Stimulated activated CD4-positive, alpha-beta T cell treated with anti-CD3 and anti-CD28 coated beads, Interleukin-2, amount 100 ng/mL, for 24 hours (primary cell): ENCODE measurements at places on chromosomes 2 and 18.

GRCh38 chr2:26523750-26524149 is 45.8 kb upstream of the OTOF start:
- no peak for DNase-seq

- DNase-seq: no peak
These were observed 230.5 kb downstream of the TTC32 start for GRCh38 chr2:19671311-19671710.

GRCh38 chr18:69774831-69775230 is 172.8 kb downstream of the CD226 start:
- no peak for DNase-seq

GRCh38 chr2:222423632-222424275 is 589 bp upstream of the SGPP2 start:
- peak; percentile 67 for DNase-seq

- no peak for DNase-seq
These were observed 100.9 kb downstream of the DPP10 start for GRCh38 chr2:114543236-114543766.

DNA sequence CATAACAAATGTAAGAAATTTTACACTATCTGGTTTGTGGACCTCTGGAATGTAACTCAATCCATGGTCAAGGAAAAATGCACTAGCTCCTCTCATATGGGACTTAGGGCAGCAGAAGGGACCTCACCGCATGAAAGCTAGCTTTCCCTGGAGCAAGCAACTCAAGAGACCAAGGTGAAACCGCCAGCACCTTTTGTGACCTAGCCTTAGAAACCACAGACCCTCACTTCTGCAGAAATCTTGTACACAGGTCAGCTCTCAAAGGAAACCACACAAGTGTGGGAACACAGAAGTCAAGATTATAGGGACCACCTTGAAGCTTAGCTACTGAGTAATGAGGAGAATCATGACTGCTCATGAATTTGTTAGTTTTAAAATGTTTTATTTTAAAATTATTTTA is 222.5 kb downstream of the DLGAP1 start:
- no peak for DNase-seq

GRCh38 chr2:207135801-207136457 is 29.8 kb downstream of the KLF7 start:
- no peak for DNase-seq

- DNase-seq: no peak
These were observed 15.6 kb downstream of the SCN1A start for GRCh38 chr2:166112193-166112605.

- no peak for DNase-seq
These were observed 186.8 kb downstream of the RDH14 start for GRCh38 chr2:18373664-18374063.

DNA sequence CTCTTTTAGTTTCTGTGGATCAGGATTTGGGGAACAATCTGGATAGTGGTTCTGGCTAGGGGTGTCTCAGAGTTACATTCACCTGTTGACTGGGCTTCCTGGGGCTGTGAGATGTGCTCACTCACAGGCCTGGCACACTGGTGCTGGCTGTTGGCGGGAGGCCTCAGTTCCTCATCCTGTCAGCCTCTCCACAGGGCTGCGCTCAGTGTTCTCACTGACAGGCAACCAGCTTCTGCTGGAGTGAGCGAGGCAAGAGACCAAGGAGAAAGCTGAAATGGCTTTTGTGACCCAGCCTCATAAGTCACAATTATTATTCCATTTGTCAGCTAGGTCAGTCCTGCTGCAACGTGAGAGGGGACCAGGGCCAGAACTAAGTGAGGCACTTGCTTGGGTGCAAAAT is 180.6 kb upstream of the GLI2 start:
- DNase-seq: no peak

GRCh38 chr2:29401994-29402393 is 286.8 kb downstream of the CLIP4 start:
- DNase-seq: no peak

GRCh38 chr2:119544075-119544938 is at the start of gene CFAP221:
Gene CFAP221 (plus strand): TSS chr2:119544449. CDS start chr2:119546132, 1,683 bp downstream.
- peak; percentile 52 for DNase-seq

- DNase-seq: no peak
These were observed 14.2 kb downstream of the INPP1 start for GRCh38 chr2:190357600-190357999.

GRCh38 chr2:98376996-98377395 is 30.7 kb downstream of the CNGA3 start:
- DNase-seq: no peak

GRCh38 chr2:6452702-6453481 is 412.8 kb downstream of the CMPK2 start:
- DNase-seq: no peak

DNA sequence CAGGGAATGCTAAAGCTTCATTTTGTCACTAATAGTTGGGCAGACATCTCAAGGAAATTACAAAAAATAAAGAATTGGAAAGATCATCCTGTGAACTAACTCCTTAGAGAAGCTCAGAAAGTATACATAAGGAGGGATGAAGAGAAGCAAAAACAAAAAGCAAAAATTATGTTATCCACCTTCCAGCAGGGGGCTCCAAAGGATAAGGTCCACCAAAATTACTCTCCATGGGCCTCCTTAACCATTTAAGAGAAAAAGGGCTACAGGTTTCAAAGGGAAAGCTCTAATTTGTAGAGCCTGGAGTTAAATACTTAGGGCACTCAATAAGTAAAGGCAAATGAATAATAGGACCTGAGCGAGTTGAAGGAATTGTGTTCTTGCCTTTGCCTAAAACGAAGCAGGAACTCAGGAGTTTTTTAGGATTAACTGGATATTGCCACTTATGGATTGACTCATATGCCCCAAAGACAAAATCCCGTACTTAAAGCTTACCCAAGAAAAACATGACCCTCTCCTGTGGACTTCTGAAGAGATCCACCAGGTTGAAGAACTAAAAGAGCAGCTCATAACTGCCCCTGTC is 1167.9 kb downstream of the DSC3 start:
- DNase-seq: no peak

- DNase-seq: no peak
These were observed 30.5 kb downstream of the LTBP1 start for GRCh38 chr2:32977228-32977758.

GRCh38 chr2:56449002-56449431 is 265.2 kb downstream of the CCDC85A start:
- DNase-seq: no peak

DNA sequence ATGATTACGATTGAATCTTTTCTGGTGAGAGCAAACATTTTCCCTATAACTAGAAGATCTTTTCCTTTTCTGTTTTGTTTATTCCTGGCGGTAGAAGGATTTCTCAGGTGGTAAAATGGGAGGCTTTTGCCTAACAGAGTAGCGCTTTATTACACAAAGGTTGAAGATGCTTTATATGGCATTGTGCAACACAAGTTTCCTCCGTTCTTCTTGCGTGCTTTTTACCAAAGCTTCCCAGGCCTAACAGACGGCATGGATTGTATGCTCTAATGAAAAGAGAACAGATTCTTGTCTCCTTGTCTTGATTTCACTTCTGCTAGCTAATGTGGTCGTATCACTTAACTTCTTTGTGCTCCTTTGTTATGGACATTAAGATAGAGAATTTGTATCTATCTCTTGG is 43.8 kb downstream of the MYO1B start:
- DNase-seq: no peak

DNA sequence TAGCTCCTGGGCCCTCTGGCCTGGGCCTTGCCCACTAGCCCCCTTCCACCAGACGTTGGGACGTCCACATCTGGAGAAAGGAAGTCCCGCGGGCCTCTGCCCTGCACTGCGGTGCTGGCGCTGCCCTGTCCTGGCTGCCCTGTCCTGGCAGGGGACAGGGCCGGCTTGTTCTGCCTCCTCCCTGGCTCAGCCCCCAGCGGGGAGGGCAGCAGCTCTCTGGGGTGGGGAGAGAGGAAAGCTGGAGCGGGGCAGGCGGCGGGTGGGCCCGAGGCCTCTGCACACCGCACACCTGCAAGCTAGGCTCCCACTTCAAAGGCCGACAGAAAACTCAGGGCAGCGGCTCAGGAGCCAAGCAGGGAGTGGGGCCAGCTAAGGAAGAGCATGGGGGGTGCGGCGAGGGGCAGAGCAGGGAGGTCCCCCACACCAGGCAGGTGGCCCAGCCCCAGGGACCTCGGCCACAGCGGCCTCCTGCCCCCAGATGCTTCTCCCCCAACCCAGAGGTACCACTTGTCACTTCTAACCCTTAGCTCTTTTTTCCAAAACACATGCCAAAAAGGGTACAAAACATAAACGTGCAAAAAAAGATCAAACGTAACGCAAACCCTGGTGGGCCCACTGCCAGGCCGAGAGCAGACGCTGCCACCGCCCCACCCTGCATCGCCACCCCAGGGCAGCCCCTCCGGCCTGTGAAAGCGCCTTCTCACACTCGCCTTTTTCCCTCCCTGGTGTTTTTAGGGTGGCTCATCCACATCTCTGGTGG is 13.5 kb downstream of the SNED1 start:
- DNase-seq: peak; percentile 15

DNA sequence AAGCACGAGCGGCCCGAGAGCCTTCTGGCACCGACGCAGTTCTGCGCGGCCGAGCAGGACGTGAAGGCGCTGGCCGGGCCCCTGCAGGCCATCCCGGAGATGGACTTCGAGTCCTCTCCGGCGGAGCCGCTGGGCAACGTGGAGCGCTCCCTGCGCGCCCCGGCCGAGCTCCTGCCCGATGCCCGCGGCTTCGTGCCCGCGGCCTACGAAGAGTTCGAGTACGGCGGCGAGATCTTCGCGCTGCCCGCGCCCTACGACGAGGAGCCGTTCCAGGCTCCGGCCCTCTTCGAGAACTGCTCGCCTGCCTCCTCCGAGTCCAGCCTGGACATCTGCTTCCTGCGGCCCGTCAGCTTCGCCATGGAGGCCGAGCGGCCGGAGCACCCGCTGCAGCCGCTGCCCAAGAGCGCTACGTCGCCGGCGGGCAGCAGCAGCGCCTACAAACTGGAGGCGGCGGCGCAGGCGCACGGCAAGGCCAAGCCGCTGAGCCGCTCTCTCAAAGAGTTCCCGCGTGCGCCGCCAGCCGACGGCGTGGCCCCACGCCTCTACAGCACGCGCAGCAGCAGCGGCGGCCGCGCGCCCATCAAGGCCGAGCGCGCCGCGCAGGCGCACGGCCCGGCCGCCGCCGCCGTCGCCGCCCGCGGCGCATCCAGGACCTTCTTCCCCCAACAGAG is 70.4 kb downstream of the ARHGEF33 start:
- peak; percentile 59 for DNase-seq

DNA sequence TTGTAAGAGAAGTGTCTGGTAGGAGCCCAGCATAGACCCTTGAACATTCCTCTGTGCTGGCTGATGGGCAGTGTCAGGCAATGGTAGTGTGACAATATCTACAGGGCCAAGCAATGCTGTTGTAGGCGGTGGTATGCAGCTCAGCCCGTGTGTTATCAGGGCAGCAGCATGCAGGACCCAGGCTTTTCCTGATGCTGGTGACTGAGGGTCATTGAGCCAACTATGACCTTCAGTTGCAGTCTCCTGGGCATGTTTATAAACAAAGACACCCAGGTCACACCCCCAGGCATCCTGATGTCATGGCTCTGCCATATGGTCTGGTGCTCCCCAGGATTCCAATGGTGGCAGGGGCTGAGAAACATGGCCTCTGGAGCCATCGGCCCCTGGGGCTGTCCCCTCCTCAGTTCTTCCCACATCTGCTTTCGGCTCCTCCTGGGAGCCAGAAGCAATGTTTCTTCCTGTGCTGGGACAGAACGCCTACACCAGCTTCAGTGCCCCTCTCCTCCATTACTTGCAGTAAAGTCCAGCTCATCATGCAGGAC is 518.0 kb upstream of the HS6ST1 start:
- DNase-seq: no peak
